ENCODE measurements at places on chromosomes 1 and 21. TPM values are rescaled to one million over a fixed set of nuclear protein-coding genes. Genes with fewer than 3 reads are reported as not detected.

Gene KRTAP22-2
- not detected for total RNA-seq

Gene NID1
- total RNA-seq: 425 TPM

Gene GBP3
- total RNA-seq: 33.6 TPM

Gene IL20
- not detected for total RNA-seq

Gene OVAAL
- total RNA-seq: not detected

Gene OLIG1
- total RNA-seq: not detected

Gene ACKR1
- 0.17 TPM for total RNA-seq

Gene OR10Z1
- not detected for total RNA-seq

All from dermis blood vessel endothelial cell (primary cell).